ENCODE measurements at places on chromosomes 3 and 15. TPM values are rescaled to one million over a fixed set of nuclear protein-coding genes. Genes with fewer than 3 reads are reported as not detected.

DNA sequence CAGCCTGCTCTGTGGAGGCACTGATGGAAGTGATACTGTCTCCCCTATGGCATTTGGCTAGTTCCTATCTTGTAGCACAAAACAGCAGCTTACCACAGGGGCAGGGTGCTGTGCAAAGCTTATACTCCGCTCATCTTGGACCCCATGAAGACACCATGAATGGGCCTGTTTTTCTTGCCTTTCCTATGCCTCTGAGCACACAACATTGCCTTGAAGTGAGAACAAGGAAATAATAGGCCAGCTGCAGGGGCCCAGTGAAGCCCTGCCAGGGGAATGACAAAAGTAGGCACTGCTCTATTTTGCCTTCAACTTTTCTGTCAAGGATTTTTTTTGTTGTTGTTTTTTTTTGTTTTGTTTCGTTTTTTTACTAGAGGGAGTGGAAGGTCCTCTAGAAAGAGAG, 110.3 kb downstream of the PDE8A start:
- DNase-seq, result no peak

GRCh38 chr3:4977001-4977852, 2.0 kb upstream of the BHLHE40 start:
- DNase-seq, result peak; percentile 86

DNA sequence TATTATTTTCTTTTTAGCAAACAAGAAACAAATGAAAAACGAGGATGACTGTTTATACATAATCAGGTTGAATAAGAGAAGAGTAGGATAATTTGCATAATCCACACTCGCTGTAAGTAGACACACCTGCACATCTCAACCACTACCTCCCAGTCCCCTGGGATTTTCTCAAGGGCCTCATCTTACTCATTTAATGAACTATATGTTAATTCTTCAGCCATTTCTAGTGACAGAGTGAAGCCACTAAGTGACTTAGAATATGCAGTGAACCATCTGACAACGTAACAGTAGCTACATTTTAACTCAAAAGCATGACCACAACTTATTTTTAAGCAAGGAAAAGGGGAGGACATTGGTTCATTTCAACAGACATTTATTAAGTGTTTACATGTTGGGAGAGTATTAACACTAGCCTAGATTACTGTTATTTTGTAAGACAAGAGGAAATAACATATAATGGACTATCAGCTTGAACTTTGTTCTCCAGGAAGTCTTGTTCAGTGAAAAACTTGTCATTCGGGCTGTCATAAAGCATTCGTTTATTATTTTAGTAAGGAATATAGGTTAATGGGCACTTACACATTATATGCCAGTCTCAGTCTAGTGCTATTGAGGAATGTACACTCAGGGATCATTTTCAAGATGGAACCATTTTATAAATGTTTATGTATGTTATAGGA, 173.0 kb upstream of the ROBO2 start:
- DNase-seq, result no peak

- DNase-seq, result no peak
Observed at GRCh38 chr3:117302428-117302827, 592.8 kb downstream of the TUSC7 start.

Gene PIK3CB
- 24.1 TPM for total RNA-seq

Gene SLC27A2
- total RNA-seq, result 0.31 TPM

DNA sequence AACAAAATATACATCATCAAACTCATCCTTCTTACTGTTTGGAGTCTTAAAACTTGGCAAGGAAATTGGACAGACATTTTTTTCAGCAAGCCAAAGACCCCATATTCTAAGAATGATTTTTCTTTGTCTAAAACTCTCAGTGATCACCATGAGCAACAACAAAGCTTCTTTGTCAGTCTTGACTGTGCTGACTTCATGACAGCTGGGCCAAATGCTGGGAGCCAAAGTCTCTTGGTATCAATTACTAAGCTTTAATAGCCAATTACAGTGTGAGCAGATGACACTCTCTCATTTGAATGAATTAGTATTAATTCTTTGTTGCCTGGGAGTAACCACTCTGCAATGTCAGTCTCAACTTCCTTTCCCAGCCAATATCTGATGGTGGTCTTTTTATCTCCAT, 48.1 kb upstream of the GK5 start:
- peak; percentile 78 for DNase-seq

Gene MESP1
- total RNA-seq, result 0.31 TPM

DNA sequence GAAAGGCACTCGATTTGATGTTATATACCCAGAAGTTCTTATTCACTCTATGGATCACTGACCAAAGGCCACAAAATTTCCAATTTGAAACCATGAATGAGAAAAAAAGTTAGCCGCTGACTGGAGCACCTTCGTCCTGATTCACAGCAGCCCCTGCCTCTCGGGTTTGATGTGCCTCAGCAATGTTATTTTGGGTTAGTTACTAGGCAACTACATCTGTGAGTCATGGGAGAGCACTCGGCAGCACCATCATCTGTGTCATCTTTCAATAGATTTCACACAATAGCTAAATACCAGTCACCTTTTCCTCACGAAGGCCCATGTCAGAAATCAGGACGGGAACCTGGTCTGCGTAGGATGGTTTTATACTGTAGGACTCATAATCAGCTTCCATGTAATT, 269.2 kb downstream of the ZBBX start:
- peak; percentile 34 for DNase-seq

DNA sequence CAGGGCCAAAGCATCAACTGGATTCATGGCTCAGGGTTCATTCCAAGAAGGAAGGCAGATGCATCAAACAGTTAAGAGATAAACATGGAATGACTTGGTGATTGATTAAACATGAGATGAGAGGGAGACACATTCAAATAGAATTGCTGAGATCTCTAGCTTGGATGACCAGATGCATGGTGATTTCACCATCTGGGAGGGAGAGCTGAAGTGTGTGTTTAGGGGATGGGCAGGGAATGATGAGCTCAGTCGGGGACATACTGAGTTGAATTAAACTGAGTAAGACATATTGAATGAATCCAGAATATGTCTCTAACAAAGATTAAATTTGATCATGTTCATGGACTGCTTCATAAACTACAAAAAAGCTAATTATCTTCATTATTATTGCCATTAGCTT, 35.5 kb downstream of the CADPS start:
- DNase-seq, result no peak

Gene AADACL2
- 2.7 TPM for total RNA-seq

GRCh38 chr15:74642734-74643664, 27.4 kb downstream of the CLK3 start:
- no peak for DNase-seq

DNA sequence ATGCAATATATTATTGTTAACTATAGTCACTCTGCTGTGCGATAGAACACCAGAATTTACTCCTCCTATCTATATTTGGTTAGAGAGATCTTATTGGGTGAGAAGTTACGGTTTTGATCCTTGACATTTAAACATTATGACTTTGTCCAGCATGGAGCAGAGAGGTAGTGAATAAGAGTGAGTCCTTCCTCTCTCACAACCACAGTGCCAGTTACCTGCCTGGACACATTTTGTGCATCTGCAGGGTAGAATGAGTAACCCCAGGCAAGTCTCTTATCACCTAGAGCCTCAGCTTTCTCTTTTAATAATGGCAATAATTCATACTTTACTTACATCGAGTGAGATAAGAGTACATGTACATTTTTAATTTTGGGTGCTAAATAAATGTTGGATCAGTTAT, 24.1 kb downstream of the KAT2B start:
- DNase-seq, result no peak

- DNase-seq, result no peak
Observed at GRCh38 chr3:73215281-73215680, 153.8 kb downstream of the EBLN2 start.

Gene TM4SF4
- total RNA-seq, result not detected

- no peak for DNase-seq
Observed at GRCh38 chr3:137692803-137693431, 71.2 kb upstream of the SOX14 start.

Gene MNS1
- total RNA-seq, result 4.7 TPM

DNA sequence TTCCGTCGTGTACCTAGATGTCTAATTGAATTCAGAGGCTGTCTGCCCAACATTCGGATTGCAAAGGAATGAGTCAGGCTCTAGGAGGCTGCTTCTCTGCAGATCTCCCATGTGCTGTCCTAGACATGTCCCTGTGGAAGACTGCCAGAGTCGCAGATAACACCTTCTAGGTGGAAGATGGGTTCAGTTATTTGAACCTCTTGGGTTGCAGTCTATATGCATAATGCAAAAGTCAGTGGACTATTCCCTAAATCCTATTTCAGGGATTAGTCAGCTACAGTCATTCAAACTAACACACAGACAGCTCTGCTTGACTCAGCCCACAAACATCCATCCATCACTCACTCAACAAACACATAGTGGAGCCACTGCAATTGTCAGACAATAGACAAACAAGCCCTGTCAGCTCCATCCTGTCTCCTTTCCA, 300.0 kb upstream of the CTNNB1 start:
- no peak for DNase-seq

- DNase-seq, result no peak
Observed at GRCh38 chr3:71903112-71903495, 118.2 kb upstream of the PROK2 start.

DNA sequence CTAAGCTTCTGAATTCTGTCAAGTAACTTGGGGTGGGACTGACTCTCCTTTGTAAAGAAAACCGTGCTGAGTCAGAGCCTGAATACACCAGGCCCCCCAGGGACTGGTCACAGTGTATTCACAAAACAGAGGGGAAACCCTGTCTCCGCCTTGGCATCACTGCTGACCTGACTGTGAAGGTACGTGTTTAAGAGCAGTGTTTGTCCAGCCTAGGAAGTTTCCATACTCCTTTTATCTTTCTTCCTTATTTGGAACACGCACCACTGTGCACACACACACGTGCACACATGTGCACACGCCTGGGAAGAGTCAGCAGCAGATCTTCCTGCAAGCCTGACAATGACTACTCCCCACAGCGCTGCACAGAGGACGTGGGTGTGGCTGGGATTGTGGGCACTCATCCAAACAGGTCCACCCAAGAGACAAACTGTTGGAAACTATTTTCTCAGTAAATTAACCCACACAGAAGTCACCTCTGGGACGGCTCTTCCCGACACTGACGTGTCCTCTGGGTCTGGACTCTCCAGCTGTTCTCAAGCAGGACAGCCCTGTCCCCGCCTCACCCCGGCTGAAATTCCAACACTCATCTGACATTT, 87.7 kb downstream of the ATP10A start:
- peak; percentile 79 for DNase-seq

DNA sequence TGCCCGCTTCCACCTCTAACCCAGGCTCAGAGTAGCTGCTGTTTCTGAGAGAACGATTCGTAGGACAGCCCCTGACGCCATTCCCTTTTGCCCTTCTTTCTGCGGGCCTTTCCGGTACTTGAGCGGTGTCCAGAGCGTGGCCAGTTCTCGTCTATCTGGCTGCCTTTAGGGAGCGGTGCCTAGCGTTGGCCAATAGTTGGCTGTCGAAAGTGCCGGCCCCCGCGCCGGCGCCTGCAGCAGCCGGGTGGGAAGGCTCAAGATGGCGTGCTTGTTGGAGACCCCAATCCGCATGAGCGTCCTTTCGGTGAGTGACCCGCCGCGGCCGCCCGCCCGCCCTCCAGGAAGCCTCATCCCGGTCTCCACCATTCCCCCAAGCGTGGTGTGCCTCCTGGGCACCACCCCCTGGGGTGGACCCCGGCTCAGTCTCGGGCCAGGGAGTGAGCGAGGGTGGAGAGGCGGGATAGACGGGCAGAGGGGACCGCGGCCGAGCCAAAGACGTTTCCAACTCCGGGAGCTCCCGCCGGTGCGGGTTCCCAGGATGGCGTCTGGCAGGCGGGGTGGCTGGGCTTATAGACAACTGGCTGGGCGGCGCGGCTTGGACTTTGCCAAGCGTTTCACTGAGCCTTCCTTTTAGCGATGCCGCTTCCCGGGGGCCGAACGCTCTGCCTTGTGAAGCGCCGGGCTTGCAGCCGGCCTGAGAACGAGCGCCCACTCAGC, at the start of gene ARMC8:
ARMC8 (plus strand) TSS at position 6 of the 717 bp plus-strand sequence; CDS start at position 260, 254 bp downstream.
- peak; percentile 68 for DNase-seq

DNA sequence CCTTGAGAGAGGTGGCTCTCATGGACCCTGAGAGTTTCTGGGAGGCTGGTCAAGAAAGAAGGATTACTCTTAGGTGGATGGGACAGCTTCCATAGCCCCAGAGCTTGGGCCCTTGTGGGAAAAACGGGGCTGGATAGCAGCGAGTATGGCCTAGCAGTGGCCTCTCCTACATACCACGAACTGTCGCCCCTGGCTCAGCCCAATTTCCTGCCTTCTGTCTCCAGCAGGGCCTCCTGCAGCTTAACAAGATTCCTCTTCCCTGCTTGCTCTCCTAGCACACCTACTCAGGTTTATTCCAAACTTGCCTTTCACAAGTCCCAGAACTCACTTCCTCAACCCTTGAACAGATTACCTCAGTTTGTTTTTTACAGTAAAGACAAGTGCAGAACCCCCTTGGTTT, 139.7 kb upstream of the TPM1 start:
- DNase-seq, result no peak

- DNase-seq, result no peak
Observed at GRCh38 chr15:51869060-51869421, 39.6 kb downstream of the TMOD3 start.

DNA sequence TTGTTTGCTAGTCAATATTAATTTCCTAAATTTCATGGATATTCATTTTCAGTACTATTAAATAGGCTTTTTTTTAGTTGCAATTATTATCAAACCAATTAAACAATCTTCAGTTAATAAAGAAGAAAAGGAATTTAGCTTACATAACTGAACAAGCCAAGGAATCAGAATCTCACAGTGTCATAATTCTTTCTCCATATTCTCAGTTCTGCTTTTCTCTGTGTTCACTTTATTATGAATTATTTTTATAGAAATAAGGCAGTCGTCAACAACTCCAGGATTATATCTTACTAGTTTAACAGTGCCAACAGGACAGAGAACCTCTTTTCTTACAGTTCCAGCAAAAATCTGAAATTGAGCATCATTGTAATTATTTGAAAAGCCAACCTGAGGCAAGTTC, 221.7 kb downstream of the CGGBP1 start:
- no peak for DNase-seq

- DNase-seq, result no peak
Observed at GRCh38 chr3:64291956-64292355, 66.7 kb upstream of the PRICKLE2 start.

DNA sequence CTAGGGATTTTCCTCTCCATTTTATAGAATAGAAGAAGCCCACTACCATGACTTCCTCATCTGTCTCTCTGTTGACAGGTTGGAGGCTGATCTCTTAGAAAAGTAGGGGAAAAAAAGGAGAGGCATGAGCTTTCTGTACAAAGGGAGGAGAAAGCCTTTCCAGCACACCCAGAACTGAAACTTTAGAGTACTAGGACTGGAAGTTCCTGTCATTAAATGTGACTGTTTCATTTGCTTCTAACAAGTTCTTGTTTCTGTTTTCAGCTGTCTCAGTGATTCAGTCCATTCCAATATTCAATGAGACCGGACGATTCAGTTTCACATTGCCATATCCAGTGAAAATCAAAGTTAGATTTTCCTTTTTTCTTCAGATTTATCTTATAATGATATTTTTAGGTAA, 39.0 kb downstream of the INTS14 start:
- no peak for DNase-seq

GRCh38 chr3:10381336-10381735, 60.4 kb upstream of the SEC13 start:
- DNase-seq, result no peak

DNA sequence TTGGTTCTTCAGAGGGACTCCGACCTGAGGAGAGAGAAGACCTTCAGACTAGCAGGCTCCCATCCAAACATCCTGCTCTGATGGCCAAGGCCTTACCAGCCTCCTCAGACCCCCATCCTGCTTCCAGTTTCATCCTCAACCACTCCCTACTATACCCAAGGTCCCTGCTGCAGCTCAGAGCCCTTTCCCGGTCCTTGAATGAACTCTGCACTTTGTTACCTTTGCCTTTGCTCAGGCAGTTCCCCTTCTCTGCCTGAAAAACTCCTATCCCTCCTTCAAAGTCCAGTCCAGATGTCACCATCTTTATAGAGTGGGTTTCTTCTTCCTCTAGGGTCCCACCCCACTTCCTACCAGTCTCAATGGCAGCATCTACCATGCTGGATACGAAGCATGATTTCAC, 13.1 kb downstream of the EFCAB12 start:
- DNase-seq, result no peak

Measured in tongue (tissue), 3 donors.